Lung (tissue), 17 donors: ENCODE measurements at places on chromosomes 11 and 22.
A peak's percentile ranks its signal among the peaks of the same experiment; 100 is the strongest.

GRCh38 chr11:128484172-128484571 lies 103.2 kb downstream of the ETS1 start:
- H3K27me3 ChIP-seq = no peaks in the 10 kb centered on the region
- peak overlapping the region; percentile 67 for H3K27ac ChIP-seq
- H3K4me1 ChIP-seq = no peaks in the 10 kb centered on the region
- no peak for DNase-seq
- peaks cover 26% of the 10 kb centered on the region for H3K36me3 ChIP-seq

- H3K4me3 ChIP-seq = no peak overlapping the region
- no peaks in the 10 kb centered on the region for H3K36me3 ChIP-seq
- no peaks in the 10 kb centered on the region for H3K27me3 ChIP-seq
- H3K4me1 ChIP-seq = peaks cover 2% of the 10 kb centered on the region
These were observed 132.1 kb upstream of the BLID start for GRCh38 chr11:122248131-122248530.

DNA sequence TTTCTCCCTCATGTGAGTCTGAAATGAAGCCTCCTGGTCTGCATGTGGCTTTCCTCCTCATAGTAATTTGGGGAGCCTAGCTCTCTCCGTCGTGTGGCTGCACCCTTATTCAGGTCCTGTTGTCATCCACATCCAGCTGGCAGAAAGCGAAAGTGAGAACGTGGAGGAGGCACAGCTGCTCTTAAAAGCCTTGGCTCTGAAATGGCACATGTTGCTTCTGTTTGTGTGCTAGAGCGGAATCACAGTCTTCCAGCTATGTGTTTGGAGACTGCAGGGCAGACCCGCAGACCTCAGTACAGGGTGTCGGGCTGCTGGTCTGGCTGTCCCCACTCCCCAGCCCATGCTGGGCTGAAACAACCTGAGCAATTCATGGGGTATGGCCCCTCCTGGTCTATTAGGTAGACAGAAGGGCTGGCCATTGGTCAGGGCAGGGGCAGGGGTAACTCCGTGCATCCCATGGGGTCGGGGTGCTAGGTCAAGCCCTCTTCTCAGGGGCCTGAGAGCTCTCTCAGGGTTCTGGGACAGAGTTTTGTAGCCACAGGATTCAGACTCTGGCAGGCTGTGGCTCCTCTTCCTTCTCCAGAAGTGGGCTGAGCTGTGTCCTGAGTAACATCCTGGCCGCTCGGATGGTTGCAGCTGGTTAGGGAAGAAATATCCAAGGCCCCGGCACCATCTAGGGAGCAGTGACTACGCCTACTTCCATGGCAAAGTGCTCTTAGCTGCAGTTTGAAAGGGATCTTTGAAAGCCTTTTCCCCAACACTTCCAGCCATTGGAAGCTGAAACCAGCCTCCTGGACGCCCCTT lies 50.6 kb downstream of the C11orf96 start:
- peaks cover 18% of the 10 kb centered on the region for H3K4me1 ChIP-seq
- no peaks in the 10 kb centered on the region for H3K27me3 ChIP-seq
- H3K4me3 ChIP-seq = no peak overlapping the region
- H3K27ac ChIP-seq = peak overlapping the region; percentile 72
- DNase-seq = peak; percentile 95

DNA sequence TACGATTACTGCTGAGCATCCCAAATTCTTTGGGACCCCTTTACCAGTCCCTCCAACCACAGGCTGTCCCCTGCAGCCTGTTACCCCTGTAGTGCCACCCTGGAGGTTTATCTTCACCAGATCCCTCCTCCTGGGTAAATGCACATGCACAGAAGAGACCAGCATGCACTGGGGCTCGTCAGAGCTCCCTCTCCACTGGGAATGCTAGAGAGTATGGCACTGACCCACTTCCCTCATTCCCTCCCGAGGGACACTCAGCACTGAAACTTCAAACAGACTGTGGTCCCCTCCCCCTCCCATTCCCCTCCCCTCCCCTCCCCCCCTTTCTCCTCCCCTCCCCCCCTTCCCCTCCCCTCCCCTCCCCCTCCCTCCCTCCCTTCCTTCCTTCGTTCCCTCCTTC lies 49.1 kb downstream of the C11orf91 start:
- no peaks in the 10 kb centered on the region for H3K36me3 ChIP-seq
- no peak overlapping the region for H3K27ac ChIP-seq
- no peak for DNase-seq
- H3K4me3 ChIP-seq = no peak overlapping the region
- peaks cover 4% of the 10 kb centered on the region for H3K4me1 ChIP-seq
- no peaks in the 10 kb centered on the region for H3K27me3 ChIP-seq

- H3K4me3 ChIP-seq = no peak overlapping the region
- no peak overlapping the region for H3K27ac ChIP-seq
- H3K27me3 ChIP-seq = no peaks in the 10 kb centered on the region
- H3K4me1 ChIP-seq = no peaks in the 10 kb centered on the region
These were observed 13.4 kb upstream of the ARHGAP8 start for GRCh38 chr22:44739024-44739423.
